ENCODE measurements at places on chromosomes 16 and 17. TPM values are rescaled to one million over a fixed set of nuclear protein-coding genes. Genes with fewer than 3 reads are reported as not detected.

Gene USP43
- not detected for total RNA-seq

Gene SLC6A2
- not detected for total RNA-seq

Gene SDR42E2
- not detected for total RNA-seq

Gene HLF
- total RNA-seq: 2.6 TPM

Gene C17orf78
- not detected for total RNA-seq

Gene PLXDC1
- total RNA-seq: 15.4 TPM

Gene TAT
- not detected for total RNA-seq

Gene KIF18B
- 1.00 TPM for total RNA-seq

Gene C16orf74
- 2.2 TPM for total RNA-seq

Gene CSF3
- not detected for total RNA-seq

Gene SALL1
- 1.5 TPM for total RNA-seq

Gene SPATA22
- total RNA-seq: not detected

Gene CA4
- not detected for total RNA-seq

Gene DPEP1
- total RNA-seq: not detected

Gene KRTAP4-5
- not detected for total RNA-seq

Gene CACNG4
- not detected for total RNA-seq

Gene CCL23
- total RNA-seq: not detected

Gene RUNDC3A
- 0.10 TPM for total RNA-seq

Gene NPIPB6
- total RNA-seq: 0.06 TPM

Gene HBA1
- total RNA-seq: 11.8 TPM

Gene EVPLL
- not detected for total RNA-seq

Gene KRT40
- total RNA-seq: not detected

Gene PTGES3L
- total RNA-seq: not detected

Gene CCDC47
- 52.9 TPM for total RNA-seq

Gene FAM83G
- 2.3 TPM for total RNA-seq

Gene AARS1
- total RNA-seq: 104 TPM

Gene OTOP3
- total RNA-seq: not detected

Gene TMEM235
- not detected for total RNA-seq

Gene CLDN6
- not detected for total RNA-seq

Gene SMIM22
- total RNA-seq: not detected

Gene ESRP2
- total RNA-seq: not detected

Gene CD300LF
- total RNA-seq: not detected

Gene C16orf46
- 2.1 TPM for total RNA-seq

Gene KCNH4
- not detected for total RNA-seq

Gene ZNF287
- 6.3 TPM for total RNA-seq

Gene GAS7
- 25.6 TPM for total RNA-seq

Gene HOXB3
- 0.73 TPM for total RNA-seq

Gene HOXB8
- not detected for total RNA-seq

Gene CPNE7
- total RNA-seq: 1.8 TPM
